ENCODE measurements at places on chromosomes 12 and 14. TPM values are rescaled to one million over a fixed set of nuclear protein-coding genes. Genes with fewer than 3 reads are reported as not detected.

DNA sequence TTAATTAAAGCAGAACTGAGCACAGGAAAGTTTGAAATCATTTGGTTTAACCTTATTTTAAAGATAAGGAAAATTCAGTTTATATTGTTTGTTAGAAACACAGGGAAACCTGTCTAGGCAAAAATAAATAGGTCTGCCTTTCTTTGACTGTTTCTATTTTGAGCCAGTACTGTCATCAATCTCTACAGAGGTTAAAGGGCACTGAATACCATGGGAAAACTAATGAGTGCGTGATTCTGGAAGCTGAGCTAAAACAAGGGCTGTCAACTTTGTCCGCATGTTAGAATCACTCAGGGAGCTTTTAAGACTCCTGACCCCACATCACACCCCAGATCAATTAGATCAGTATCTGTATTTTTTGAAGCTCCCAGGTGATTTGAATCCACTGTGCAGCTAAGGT lies 38.8 kb downstream of the NOPCHAP1 start:
- peaks cover 2% of the 10 kb centered on the region for H3K36me3 ChIP-seq
- no peak overlapping the region for H3K27ac ChIP-seq
- H3K4me3 ChIP-seq: no peak overlapping the region

DNA sequence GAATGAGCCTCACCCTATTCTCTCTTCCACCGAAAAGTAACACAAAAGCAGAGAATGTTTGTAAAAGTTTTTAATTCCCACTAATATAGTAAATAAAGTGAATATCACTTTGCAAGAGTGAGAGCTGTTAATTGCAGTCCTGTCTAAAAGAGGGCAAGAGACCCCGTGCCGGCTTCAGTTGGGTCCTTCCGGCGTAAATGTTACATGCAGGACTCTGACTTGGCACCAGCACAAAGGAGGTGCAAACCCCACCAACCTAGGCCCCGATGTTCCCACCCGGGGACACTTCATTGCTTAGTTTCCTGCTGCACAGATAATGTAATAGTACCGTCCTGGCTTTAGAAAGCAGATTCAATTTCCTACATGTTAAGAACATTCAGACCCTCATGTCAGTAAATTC lies 66.0 kb upstream of the DYNC1H1 start:
- H3K4me3 ChIP-seq: no peak overlapping the region
- H3K36me3 ChIP-seq: peaks cover 56% of the 10 kb centered on the region
- no peaks in the 10 kb centered on the region for H3K27me3 ChIP-seq
- no peak overlapping the region for H3K27ac ChIP-seq
- no peak for DNase-seq

DNA sequence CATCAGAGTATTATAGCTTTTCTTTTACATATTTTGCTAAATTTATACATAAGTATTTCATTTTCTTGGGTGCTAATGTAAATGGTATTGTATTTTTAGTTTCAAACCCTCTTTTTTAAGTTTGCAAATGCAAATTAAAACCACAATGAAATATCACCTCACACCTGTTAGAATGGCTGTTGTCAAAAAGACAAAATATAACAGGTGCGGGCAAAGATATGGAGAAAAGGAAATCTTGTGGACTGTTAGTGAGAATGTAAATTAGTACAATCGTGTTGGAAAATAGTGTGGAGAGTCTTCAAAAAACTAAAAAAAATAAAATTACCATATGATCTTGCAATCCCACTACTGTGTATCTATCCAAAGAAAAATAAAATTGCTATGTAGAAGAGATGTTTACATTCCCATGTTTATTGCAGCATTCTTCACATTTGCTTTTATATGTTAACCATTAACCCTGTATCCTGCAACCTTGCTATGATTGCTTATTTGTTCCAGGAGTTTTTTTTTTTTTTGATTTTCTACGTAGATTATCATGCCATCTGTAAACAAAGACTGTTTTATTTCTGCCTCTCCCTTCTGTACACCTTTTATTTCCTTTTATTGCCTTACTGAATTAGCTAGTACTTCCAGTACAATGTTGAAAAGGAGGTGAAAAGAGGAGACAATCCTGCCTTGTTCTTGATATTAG lies 405.4 kb upstream of the MIS18BP1 start:
- no peak for DNase-seq
- H3K27ac ChIP-seq: no peak overlapping the region

DNA sequence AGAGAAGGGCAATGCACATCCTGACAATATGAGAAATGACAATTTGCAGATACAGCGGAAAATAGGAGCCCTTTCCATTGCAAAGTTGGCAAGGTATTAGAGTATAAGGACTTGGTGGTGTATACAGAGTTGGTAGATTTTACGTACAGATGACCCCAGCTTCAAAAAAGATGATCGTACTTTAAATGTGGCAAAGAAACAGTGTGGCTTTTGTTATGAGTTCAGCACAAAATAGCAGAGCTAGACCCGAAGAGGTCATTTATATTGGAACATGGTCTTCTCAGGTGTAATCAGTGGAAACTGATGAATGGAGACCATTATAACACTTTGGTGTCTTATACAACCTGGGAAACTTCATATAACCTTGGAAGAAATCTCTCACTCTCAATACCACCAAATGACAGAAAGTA lies 2.3 kb downstream of the CLEC2B start:
- H3K27me3 ChIP-seq: no peaks in the 10 kb centered on the region
- peak overlapping the region; percentile 77 for H3K4me3 ChIP-seq
- H3K4me1 ChIP-seq: peaks cover 43% of the 10 kb centered on the region

DNA sequence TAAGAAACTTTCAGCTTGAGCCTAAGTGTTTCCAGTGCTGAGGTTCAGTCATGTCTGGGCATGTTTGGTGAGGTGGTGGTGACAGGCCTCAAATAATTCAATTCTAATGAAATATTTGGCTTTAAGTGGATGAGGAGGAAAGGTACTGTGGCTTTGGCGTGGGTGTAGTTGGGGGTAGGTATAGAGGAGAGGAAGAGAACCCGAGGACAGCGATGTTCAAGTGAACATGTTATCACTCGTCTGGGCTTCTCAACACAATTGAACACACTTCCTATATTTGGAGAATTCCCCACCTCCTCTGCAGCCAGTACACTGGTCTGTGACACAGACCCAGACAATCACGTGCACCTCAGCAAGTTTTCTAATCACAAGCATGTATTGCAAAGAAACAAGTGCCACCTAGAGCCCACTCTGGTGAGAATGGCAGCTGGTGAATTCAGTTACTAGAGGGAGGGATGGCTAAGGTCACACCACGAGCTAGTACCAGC lies 53.0 kb downstream of the IFNG-AS1 start:
- H3K4me1 ChIP-seq: peaks cover 30% of the 10 kb centered on the region
- peak overlapping the region; percentile 38 for H3K27ac ChIP-seq
- DNase-seq: peak; percentile 30
- H3K27me3 ChIP-seq: no peaks in the 10 kb centered on the region
- H3K4me3 ChIP-seq: no peak overlapping the region
- H3K36me3 ChIP-seq: no peaks in the 10 kb centered on the region

- H3K36me3 ChIP-seq: no peaks in the 10 kb centered on the region
- no peaks in the 10 kb centered on the region for H3K4me1 ChIP-seq
- H3K4me3 ChIP-seq: no peak overlapping the region
- DNase-seq: no peak
- H3K27ac ChIP-seq: no peak overlapping the region
These were observed 767.7 kb downstream of the DIO2 start for GRCh38 chr14:79443602-79444001.

GRCh38 chr12:10374624-10375018 lies 15.2 kb downstream of the KLRK1 start:
- no peaks in the 10 kb centered on the region for H3K36me3 ChIP-seq
- H3K27ac ChIP-seq: no peak overlapping the region
- no peak for DNase-seq
- H3K4me1 ChIP-seq: peaks cover 6% of the 10 kb centered on the region
- H3K27me3 ChIP-seq: no peaks in the 10 kb centered on the region
- no peak overlapping the region for H3K4me3 ChIP-seq

- no peak for DNase-seq
- H3K27ac ChIP-seq: no peak overlapping the region
- peaks cover 3% of the 10 kb centered on the region for H3K4me1 ChIP-seq
- H3K36me3 ChIP-seq: no peaks in the 10 kb centered on the region
- H3K27me3 ChIP-seq: no peaks in the 10 kb centered on the region
- H3K4me3 ChIP-seq: no peak overlapping the region
These were observed 60.9 kb downstream of the EMP1 start for GRCh38 chr12:13257356-13257875.

- H3K27ac ChIP-seq: no peak overlapping the region
- no peak overlapping the region for H3K4me3 ChIP-seq
- no peaks in the 10 kb centered on the region for H3K4me1 ChIP-seq
- DNase-seq: no peak
These were observed 136.4 kb downstream of the KIF26A start for GRCh38 chr14:104274806-104275205.

GRCh38 chr12:21677622-21678277 lies 20.1 kb upstream of the LDHB start:
- H3K27me3 ChIP-seq: no peaks in the 10 kb centered on the region
- peaks cover 51% of the 10 kb centered on the region for H3K4me1 ChIP-seq
- H3K36me3 ChIP-seq: no peaks in the 10 kb centered on the region
- H3K27ac ChIP-seq: peak overlapping the region; percentile 72

GRCh38 chr12:130079279-130079678 lies 83.0 kb upstream of the FZD10 start:
- peaks cover 8% of the 10 kb centered on the region for H3K4me1 ChIP-seq
- H3K27ac ChIP-seq: no peak overlapping the region
- H3K36me3 ChIP-seq: no peaks in the 10 kb centered on the region
- peaks cover 2% of the 10 kb centered on the region for H3K27me3 ChIP-seq
- DNase-seq: no peak

DNA sequence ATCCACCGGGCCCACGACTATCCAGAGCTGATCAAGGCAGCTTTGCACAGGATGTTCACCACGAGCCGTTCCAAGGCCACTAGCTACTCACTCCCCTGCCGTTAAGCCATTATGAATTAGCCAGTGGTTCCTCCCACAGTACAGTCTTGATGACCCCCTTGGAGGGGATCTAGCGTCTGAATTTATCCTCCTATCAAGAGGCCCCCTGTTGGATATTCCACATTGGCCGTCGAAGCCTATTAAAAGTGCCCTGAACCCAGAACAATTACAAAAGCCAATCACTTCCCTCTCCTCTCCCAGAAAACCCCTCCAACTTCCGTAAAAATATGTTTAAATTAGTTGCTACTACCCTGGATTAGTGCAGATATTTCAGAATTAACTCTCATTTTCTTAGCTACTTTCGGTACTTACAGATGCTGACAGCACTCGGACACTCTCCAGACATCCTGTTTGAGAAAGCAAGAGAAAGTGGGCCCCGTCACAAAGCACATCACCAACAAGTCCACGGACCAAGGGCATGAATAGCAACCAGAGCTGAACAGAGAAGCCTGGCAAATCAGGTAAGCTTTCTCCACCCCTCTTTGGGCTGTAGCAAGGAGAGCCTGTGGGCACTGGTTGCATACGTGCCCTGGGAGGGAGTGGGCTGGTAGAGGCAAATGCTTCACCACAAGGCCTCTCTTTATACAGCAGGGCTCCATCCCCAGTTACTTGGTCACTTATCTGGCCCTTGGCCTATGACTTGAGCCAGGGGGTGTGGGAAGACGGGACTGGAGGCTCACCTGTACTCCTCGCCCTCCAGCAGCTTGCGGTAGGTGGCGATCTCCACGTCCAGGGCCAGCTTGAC lies 5.3 kb downstream of the KRT3 start:
- H3K4me3 ChIP-seq: no peak overlapping the region
- no peak for DNase-seq
- no peak overlapping the region for H3K27ac ChIP-seq
- H3K27me3 ChIP-seq: peaks cover 24% of the 10 kb centered on the region

GRCh38 chr12:63870838-63871237 lies 26.3 kb downstream of the SRGAP1 start:
- DNase-seq: no peak
- H3K36me3 ChIP-seq: no peaks in the 10 kb centered on the region
- peaks cover 7% of the 10 kb centered on the region for H3K27me3 ChIP-seq
- no peak overlapping the region for H3K27ac ChIP-seq

The C12orf50 gene
- 0.11 TPM for total RNA-seq

The MFAP5 gene
- not detected for total RNA-seq

The SYNDIG1L gene
- not detected for total RNA-seq

The ACOT6 gene
- 0.18 TPM for total RNA-seq
